ENCODE measurements at places on chromosomes 16 and 17.

DNA sequence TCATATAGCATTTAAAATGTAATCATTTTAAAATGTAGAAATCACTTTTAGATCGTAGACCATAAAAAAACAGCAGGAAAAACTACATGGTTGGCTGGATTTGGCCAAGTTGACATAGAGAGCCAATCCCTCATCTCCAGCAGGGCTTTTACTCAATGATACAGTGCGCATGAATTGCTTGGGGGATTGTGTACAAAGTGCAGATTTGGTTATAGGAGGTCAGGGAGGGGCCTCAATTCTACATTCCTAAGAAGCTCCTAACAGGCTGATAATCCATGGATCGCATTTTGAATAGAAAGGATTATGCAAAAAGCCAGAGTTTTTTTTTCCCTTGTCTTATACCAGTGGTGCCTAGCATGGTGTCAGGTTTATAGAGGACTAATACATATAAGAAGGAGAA, 445.1 kb downstream of the MAF start:
- DNase-seq: no peak
- H3K4me1 ChIP-seq: no peaks in the 10 kb centered on the region
- H3K27ac ChIP-seq: no peak overlapping the region
- H3K27me3 ChIP-seq: no peaks in the 10 kb centered on the region
- no peaks in the 10 kb centered on the region for H3K36me3 ChIP-seq

DNA sequence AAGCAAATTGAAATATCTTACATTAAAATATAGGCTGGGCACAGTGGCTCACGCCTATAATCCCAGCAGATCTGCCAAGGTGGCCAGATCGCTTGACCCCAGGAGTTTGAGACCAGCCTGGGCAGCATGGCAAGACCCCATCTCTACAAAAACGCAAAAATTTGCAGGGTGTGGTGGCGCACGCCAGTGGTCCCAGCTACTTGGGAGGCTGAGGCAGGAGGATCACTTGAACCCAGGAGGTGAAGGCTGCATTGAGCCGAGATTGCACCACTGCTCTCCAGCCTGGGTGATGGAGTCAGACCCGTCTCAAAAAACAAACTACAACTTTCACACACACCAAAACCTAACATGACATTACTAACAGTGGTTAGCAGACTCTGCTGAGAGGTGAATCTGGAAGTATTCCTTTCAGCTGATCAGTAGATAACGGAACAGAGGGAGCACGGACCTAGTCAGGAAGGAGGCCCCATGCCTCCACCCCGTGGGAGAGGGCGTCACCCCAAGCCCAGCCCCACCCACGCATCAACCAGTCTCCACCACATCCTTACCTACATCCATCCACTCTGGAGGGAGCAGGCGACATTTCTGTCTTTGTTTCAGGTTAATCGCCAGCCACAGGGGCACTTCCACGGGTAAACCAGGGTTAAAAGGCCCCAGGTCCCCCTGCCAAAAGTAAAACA, 1.7 kb downstream of the GINS2 start:
- H3K27me3 ChIP-seq: peaks cover under 1% of the 10 kb centered on the region
- H3K27ac ChIP-seq: no peak overlapping the region
- H3K4me1 ChIP-seq: peaks cover 15% of the 10 kb centered on the region

DNA sequence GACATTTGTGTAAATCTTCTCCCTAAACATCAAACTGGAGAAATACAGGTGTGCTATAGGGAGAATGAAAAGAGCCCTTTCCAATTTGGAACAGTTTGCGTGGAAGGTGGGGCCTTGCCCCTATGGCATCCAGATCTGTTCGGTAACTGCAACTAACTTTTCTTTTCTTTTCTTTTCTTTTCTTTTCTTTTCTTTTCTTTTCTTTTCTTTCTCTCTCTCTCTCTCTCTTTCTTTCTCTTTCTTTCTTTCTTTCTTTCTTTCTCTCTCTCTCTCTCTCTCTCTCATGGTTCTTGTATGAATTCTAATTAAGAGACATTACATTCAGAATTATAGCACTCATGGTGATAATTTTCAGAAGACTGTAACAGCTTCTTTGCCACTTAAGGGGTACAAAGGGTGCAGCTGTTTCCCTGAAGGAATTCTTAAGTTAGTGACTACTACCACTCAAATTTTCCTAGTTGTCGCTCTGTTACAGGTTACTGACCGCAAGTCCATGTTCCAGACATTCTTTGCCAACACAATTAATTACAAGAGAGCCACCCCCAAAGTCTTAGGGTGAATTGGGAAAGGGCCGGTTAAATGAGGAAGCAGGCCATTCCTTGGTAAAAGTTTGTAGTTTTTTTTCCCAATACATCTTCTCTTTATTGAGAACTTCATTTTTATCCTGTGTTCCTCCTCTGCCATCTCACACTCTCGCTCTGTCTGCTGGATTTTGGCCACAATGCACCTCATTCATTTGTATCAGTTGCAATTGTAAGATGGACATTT, 69.8 kb downstream of the KSR1 start:
- H3K36me3 ChIP-seq: no peaks in the 10 kb centered on the region
- no peak for DNase-seq
- H3K4me1 ChIP-seq: peaks cover 25% of the 10 kb centered on the region
- H3K27ac ChIP-seq: no peak overlapping the region

- no peak overlapping the region for H3K27ac ChIP-seq
- peaks cover 4% of the 10 kb centered on the region for H3K36me3 ChIP-seq
- no peak overlapping the region for H3K4me3 ChIP-seq
- H3K27me3 ChIP-seq: no peaks in the 10 kb centered on the region
Measured at GRCh38 chr17:44672479-44673093, 16.3 kb downstream of the MEIOC start.

- H3K36me3 ChIP-seq: no peaks in the 10 kb centered on the region
- H3K27me3 ChIP-seq: no peaks in the 10 kb centered on the region
- no peak for DNase-seq
Measured at GRCh38 chr16:53805113-53805512, 101.2 kb downstream of the FTO start.

DNA sequence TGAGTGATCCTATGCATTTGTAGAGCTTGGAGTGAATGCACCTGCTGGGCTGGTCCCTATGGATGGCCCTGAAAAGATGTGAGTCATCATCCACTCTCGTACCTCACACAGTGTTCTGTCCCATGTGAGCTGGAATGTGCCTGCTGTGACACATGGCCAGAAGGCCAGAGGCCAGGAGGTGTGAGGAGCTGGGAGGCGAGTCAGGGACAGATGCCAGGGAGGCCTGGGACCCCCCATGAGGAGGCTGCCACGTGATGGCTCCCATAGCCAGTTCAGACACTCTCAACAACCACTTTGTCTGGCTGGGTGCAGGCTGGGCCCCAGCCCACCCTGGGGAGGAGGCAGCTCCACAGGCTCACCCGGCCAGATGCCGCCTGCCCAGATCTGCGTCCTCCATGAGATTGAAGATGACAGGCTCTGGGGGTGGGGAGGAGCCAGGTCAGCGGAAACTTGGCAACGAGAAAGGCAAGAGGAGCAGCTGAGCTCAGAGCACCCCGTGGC, 168.8 kb downstream of the C16orf78 start:
- H3K27me3 ChIP-seq: peaks cover 18% of the 10 kb centered on the region
- H3K36me3 ChIP-seq: no peaks in the 10 kb centered on the region
- H3K4me3 ChIP-seq: no peak overlapping the region
- peaks cover 3% of the 10 kb centered on the region for H3K4me1 ChIP-seq
- no peak for DNase-seq

Data from left ventricle myocardium inferior (tissue), 1 donor.